Foreskin keratinocyte (primary cell): ENCODE measurements at places on chromosomes 7 and 10.

DNA sequence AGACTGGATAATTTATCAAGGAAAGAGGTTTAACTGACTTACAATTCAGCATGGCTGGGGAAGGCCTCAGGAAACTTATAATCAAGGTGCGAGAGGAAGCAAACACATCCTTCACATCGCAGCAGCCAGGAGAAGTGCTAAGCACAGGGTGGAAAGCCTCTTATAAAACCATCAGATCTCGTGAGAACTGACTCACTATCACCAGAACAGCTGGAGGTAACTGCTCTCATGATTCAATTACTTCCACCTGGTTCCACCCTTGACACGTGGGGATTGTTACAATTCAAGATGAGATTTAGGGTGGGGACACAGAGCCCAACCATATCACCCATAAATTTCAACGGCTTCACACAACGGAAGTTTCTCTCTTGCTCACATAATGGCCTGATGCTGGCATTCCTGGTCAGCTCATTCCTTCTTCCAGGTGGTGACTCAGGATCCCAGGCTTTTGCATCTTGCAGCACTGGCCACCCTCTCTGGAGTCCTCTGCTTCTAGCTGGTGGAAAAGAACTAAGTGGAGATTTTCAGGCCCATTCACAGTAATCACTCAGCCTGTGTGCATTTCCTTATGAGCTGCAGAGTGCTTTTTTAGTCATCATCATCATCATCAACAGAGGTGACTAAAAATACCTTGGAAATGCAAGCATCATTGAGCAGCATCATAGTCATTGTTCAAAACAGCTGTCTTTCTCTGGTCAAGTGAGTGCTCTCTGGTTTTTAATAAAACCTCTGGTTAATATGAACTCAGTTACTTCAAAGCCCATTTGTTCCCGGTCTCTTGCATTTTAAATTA lies 308.1 kb downstream of the SFMBT2 start:
- no peak for DNase-seq

- no peak for DNase-seq
Observed at GRCh38 chr7:130384371-130384801, 4.1 kb downstream of the CPA1 start.

- no peak for DNase-seq
Observed at GRCh38 chr7:5442757-5443305, 19.2 kb upstream of the TNRC18 start.

DNA sequence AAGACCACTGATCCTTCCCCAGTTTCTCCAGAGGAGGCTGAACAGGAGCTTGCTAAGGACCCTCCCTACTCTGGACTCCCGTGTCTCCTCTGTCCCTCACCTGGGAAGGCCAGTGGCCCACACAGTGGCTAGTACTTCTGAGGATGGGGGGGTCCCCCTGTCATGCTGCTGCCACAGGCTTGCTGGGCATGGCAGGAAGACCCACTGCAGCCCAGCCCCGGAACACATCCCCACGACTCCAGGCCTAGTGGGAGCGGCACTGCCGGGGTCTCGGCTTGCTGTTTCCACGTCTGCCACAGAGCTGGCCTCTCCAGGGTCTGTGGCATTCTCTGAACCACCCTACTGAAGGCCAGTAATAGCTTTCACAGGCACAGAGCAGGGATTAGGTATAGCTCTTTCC lies 25.9 kb upstream of the NPFFR1 start:
- DNase-seq = no peak

- DNase-seq = no peak
Observed at GRCh38 chr10:72379776-72380175, 25.1 kb upstream of the DNAJB12 start.

GRCh38 chr7:1290026-1290678 lies 57.5 kb downstream of the UNCX start:
- peak; percentile 10 for DNase-seq

GRCh38 chr10:117137031-117137910 lies 799 bp downstream of the VAX1 start:
- DNase-seq = peak; percentile 35

- DNase-seq = no peak
Observed at GRCh38 chr10:60662917-60663614, 115.2 kb upstream of the CDK1 start.

DNA sequence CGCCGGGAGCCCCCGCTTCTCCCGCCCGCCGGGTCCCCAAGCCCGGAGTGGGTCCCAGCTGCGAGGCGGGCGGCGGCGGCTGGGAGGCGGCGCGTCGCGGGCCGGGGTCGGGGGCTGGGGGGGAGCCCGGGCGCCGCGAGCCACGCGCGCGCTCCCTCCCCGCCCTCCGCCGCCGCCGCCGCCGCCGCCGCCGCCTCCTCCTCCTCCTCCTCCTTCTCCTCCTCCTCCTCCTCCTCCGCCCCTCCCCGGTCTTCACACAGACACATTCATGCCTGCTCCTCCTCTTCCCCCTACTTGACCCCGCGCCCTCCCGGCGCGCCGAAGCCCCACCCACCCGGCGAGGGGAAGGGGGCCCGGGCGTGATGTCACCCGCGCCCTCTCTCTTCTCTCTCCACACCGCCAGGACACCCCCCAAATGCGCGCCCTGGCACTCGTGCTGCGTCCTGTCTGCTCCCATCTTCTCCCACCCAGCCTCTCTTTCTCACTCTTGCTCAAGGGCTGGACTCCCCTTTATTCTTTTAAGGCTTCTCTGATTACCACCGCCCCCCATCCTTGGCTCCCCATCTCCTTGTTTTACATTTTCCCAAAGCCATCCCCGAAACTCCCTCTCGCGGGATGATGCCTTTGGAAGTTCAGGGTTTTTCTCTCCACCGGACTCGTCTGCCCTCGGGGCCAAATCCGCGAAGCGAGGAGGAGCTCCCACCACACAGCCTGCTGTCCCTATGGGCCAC lies 967 bp upstream of the GLI3 start:
- no peak for DNase-seq

DNA sequence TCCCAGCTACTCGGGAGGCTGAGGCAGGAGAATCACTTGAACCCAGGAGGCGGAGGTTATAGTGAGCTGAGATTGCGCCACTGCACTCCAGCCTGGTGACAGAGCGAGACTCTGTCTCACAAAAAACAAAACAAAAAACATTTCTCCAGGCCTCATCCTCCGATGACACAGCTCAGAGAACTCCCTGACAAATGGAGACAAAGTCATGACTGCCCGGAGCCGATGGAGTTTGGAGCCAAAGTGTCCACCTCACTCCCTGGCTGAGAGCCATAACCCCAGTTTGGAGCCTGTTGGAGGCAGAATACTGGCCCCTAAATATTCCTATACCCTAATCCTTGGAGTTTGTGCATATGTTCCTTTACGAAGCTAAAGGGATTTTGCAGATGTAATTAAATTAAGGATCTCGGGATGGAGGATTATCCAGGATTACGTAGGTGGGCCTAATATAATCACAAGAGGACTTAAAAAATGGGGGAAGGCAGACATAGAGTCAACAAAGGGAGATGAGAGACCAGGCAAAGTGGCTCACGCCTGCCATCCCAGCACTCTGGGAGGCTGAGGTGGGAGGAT lies 22.7 kb downstream of the SSC4D start:
- DNase-seq = no peak

GRCh38 chr7:41459623-41460261 lies 243.1 kb downstream of the INHBA start:
- no peak for DNase-seq

DNA sequence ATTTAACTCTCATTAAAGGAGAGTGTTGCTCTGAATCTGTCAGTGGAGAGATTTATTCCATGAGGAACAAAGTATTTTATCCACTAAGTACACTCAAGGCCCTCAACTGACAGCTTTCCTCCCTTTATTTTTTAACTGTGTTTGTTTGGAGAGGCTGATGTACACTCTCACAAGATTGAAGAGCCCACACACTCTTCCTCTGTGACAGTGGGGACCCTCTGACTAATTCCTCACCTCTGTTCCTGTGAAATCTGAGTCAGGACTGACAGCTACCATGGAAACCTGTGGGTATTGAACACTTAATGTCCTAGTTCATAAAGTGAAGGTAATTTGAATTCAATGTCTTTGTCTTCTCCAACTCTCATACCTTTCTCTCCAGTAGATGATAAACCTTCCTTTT lies 189.8 kb upstream of the PITRM1 start:
- no peak for DNase-seq

DNA sequence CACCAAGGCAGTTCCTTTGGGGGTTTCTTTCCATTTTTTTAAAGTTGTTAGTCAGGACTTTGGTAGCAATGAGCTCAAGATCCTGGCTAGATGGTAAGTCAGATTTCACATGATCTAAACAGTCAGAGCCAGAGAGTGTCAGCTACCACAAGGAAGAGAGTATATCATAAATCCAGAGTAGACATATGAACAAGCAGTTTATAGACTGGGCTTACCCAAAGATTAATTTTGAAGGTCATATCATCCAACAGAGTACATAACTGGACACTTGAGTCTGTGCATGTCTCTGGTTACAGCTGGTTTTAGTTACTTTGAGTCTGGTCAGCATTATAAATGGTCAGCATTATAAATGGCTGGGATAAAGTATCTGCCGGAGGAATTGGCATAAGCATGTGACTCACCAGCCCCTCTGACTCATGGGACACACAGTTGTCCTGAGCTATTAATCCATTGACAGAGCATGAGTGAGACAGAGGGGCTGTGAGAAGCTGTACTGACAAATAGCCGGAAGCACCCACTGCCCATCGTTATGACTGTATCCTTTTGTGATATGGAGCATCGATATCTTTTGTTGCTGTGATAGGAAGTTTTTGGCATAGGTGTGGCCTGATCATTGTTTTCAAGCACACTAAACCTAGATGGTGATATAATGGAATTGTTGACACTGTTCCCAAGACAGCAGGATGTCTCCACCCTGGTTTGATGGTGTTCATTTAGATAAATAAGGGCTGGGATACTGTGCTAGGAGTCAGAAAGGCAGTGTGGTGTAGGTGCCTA lies 19.3 kb downstream of the PPP1R3C start:
- peak; percentile 95 for DNase-seq

DNA sequence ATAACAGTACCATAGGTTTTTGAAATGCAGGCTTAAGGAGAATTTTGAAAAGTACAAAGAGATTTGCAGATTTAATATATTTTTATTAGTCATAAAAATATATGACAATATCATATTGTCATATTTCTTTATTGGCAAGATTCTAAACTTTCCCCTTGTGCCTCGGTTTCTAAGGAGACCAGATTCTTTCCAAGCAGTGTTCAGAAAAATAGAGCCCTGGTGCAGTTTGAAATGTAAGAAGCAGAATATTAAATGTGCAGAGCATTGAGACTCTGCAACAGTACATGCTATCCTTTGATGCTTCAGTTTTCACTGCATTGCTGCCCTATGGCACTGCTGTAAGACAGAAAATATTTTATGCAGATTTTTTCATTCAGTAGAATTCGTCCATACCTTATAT lies 243.2 kb downstream of the CCDC3 start:
- DNase-seq = no peak

DNA sequence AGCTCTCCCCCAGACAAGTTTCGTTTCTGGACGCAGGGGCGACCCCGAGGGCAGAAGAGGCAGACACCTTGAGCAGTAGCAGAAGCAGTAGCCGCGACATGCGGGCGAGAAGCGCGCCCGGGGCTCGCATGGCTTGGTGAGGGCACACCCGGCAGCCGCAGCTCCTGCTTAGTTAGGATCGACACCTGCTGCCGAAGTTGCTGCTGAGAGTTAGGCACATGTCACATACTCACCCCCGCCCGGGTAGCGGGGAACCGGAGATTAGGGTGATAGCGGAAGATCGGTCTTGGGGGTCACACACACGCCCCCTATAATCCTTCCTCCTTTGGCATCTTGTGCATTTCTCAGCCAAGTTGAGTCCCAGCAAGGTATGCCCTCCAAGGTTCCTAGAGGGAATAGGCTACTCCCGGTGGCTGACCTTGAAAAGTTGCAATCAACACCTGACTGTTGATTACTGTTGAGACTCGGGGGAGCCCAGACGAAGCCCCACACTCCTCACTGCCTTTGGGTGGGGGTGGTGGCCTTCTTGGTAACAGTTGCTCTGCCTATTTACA lies 668 bp downstream of the GPR37 start:
- peak; percentile 34 for DNase-seq

DNA sequence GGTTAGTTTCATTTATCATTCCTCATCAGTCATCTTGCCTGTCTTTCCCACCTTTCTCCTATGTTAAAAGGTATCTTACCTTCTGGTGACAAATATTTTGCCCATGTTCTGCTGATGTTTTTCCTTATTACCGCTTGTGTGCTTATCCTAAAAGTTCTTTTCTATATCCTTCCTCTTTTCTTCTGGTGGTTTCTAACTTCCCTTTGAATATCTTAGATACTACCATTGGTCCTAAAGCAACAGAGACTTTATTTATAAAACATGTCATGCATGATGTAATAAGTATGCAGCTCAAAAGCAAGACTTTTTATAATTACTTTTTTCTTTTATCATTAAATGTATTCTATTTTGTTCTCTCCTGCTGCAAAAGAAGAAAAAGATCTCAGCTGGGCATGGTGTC lies 24.8 kb downstream of the TBC1D12 start:
- DNase-seq = no peak

GRCh38 chr10:132224343-132225072 lies 37.8 kb downstream of the DPYSL4 start:
- no peak for DNase-seq

- DNase-seq = no peak
Observed at GRCh38 chr10:124225467-124226270, 132.3 kb upstream of the CHST15 start.

- no peak for DNase-seq
Observed at GRCh38 chr10:118570591-118570990, 24.9 kb downstream of the PRLHR start.

DNA sequence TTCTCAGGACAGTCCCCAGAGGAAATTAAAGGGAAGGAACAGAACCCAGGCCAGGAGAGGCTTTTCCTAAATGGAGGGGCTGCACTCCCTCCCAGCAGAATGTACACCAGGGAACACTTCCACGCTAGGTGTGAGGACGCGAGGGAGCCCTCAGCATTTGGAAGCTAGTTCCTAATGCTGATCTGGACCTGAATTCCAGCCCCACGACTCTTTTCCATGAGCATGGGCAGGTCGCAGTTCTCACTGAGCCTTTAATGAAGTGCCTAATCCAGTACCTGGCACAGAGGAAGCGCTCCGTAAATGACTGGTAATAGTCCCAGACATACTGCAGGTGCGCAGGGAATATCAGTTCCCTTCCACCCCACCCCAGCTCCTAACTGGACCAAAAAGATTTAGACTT lies 1.1 kb downstream of the ALOX5 start:
- no peak for DNase-seq
